Spleen (tissue), 13 donors: ENCODE measurements at places on chromosomes 16 and 17.
A peak's percentile ranks its signal among the peaks of the same experiment; 100 is the strongest.

- no peak for DNase-seq
These were observed 24.3 kb upstream of the TMEM220 start for GRCh38 chr17:10754109-10754508.

DNA sequence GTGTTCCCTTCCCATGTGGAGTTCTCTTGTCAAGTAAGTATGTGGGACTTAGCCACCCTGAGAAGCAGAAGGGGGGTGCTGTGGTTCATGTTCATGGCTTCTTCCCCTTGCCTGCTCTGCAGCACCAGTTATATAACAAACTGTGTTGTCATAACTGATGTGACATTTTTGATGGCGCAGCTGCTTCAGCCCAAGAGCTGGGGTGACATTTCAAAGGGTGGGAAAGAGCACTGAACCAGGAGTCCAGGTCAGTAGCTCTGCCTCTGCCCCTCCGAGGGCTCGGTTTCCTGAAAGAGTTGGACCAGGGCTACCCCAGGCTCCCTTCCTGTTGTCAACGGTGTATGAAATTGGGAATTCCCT lies 7.4 kb downstream of the GNAO1 start:
- DNase-seq: no peak

GRCh38 chr16:53999841-54000240 lies 286.7 kb downstream of the IRX3 start:
- DNase-seq: no peak

- DNase-seq: no peak
These were observed 12.8 kb downstream of the ABCA8 start for GRCh38 chr17:68942389-68942788.

- DNase-seq: no peak
These were observed 103.1 kb downstream of the SOX9 start for GRCh38 chr17:72223866-72224291.

GRCh38 chr17:46154151-46154816 lies 38.9 kb downstream of the KANSL1 start:
- DNase-seq: no peak

DNA sequence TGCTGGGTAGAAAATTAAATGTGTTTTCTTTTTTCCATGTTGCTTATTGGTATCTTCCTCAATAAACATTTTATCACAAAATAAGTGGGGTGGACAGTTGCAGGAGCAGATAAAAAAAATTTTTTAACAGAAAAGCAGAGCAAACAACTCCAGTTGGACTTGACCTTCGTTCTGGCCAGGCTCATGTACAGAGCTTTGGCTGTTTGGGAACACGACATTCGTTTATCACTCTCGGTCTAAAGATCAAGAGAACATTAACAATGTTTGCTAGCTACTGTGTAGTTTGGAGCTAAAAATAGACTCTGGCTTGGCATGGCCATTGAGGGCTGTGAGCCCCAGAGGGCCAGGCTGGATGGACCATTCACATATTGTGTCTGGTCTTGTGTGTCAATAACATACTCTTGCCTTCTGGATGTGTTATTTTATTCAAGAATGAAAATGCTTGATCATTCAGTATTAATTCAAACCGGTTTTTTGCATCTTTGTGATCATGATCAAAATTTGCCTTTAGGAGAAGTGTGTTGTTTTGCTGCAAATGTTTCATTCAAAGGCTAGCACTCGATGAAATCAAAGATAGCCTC lies 56.6 kb downstream of the TMEM186 start:
- no peak for DNase-seq

DNA sequence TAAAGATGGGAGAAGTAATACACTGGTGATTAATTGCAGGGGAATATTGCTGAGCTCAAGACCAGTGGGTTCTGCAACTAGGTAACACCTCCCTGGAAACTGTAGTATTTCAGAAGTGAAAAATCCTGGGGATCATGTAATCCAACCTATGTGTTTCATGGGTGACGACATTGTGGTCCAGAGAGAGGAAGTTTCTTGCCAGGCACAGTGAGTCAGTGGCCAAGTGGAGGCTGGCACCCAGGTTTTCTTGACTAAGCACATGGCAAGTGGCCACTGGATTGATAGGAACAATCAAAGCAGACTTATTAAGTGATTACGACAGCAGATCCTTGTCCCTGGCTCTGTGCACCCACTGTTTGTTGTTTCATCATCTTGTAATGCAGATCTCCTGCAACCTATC lies 14.6 kb upstream of the CIITA start:
- no peak for DNase-seq

GRCh38 chr17:58521680-58522079 lies 7.2 kb upstream of the MTMR4 start:
- DNase-seq: no peak

DNA sequence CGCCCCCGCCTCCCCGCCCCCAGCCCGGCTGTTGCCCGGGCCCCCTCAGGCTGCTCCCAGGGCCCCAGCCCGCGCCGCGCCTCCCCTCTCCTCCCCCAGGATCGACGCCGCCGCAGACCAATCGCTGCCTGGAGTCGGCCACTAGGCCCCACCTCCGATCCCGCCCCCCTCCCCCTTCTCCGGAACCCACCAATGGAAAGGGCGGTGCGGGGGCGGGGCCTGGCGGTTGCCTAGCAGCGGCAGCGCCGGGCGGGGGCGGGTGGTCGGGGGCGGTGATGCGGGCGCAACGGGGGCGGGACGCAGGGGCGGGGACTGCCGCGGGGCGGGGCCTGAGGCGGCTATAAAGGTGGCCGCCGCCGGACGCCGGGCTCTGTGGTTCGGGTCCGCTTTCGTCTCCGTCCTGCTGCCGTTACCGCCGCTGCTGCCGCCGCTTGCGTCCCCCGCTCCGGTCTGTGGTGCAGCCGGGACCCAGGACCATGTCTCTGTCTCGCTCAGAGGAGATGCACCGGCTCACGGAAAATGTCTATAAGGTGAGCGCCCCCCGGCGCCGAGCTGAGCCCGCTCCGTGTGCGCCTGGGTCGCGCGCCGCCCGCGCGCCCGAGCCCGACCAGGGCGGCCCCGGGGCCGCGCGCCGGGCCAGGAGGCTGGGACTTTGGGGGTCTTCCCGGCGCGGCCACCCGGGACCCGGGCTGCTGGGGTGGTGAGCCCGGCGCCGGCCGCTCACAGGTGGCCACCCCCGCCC lies at the start of gene BAIAP2:
Gene BAIAP2, plus strand, starts transcription at position 373 of the 742 bp plus-strand sequence. Its CDS starts 104 bp downstream, at position 477.
- peak; percentile 97 for DNase-seq

- no peak for DNase-seq
These were observed 364.5 kb upstream of the XYLT1 start for GRCh38 chr16:17835118-17835876.

DNA sequence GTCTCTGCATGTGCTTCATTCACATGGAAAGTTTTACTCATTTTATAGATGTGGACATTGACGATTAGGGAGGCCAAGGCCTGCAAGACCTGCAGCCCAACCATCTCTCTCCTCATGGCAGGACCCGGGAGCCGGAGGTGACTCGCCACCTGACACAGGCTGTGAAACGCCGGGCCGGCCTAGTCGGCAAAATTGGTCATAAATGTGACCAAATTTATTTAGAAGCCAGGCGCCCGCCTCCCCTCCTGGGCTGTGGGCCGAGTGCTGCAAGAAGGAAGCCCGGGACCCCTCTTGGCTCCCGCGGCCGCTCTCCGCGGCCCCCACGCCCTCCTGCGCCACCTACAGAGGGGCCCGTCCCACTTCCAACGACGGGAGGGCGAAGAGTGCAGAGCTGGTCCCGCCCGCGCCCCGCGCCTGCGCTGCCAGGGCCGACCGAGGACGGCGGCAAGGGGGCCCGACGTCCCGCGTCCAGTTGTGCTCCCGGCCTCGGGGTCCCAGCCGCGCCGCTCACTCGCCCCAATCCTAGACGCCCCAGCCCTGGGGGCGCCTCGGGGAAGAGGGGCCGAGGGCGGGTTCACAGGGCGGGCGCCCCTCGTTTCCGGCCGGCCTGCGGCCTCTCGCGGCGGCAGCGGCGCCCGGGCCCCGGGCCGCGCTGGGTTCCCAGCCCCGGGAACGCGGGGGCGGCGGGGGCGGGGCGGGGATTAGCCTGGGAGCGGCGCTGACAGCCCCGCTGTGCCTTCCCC lies 47.5 kb downstream of the WNT3 start:
- peak; percentile 75 for DNase-seq

- no peak for DNase-seq
These were observed 420.9 kb upstream of the SOX9 start for GRCh38 chr17:71699907-71700306.

DNA sequence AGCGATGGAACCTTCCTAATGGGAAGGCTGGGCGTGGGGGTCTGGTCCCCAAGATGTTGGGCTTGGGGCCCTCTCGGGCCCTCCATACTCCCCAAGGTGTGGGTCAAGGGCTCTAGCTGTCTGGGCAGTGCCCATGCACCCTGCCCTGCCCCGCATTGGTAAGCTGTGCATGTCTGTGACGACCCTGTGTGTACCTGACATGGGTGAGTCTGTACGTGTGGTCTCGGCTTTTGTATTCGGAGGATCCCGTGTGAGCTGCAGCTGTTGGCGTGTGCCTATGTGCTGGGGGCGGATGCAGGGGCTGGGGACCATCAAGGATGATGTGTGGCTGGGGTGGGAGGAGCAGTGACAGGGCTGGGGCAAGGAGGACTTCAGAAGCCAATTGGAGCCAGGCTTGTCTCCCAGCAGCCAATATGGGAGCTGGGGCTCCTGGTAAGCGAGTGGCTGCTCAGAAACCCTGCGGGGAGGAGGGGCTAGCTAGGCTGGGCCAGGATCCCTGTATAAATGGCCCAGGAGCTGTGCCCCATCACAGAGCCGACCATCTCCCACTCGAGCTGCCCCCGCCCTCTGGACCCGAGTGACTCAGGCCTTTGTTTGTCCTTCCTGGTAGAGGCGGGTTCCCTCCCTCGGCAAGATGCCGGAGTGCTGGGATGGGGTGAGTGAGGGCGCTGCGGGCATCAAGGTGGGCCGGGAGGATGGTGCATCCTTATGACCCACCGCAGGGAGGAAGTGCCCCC lies at the start of gene NDRG4:
Gene NDRG4, plus strand, starts transcription at position 529 of the 737 bp plus-strand sequence. Its CDS starts 106 bp downstream, at position 635.
- DNase-seq: peak; percentile 83

GRCh38 chr16:75265911-75266701 lies 14.7 kb upstream of the BCAR1 start:
- no peak for DNase-seq

- no peak for DNase-seq
These were observed 1.4 kb upstream of the PRDM7 start for GRCh38 chr16:90078579-90078895.

GRCh38 chr17:12977008-12977751 lies 40.6 kb downstream of the ELAC2 start:
- DNase-seq: no peak

DNA sequence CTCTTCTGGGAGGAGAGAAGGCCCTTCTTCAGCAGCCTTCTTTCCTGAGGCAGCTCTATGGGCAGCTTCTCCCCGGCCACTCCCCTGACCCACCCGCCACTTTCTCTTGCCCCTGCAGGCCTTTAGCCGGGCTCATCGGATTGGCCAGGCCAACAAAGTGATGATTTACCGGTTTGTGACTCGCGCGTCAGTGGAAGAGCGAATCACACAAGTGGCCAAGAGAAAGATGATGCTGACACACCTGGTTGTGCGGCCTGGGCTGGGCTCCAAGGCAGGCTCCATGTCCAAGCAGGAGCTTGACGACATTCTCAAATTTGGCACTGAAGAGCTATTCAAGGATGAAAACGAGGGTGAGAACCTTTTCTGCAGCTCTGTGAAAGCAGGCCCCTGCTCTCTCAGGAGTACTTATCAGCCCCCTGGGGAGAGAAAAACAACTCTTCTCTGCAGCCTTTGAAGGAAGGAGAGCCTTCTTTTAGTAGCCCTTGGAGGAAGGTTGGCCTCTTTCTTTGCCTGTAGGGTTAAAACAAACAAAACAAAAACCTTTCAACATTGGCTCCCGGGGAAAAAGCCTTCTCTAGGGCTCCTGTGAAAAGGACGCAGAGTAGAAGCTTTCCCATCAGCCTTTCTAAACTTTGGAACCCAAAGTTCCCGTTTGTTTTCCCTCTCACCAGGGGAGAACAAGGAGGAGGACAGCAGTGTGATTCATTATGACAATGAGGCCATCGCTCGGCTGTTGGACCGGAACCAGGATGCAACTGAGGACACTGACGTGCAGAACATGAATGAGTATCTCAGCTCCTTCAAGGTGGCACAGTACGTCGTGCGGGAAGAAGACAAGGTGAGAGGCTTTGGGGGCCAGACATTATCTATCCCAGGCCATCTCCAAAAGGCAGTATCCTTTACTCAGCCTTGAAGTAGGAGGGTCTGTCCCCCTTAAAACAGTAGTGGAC lies 12.7 kb downstream of the RNF227 start:
- no peak for DNase-seq

- no peak for DNase-seq
These were observed 22.1 kb upstream of the FASN start for GRCh38 chr17:82120148-82120547.

GRCh38 chr16:81938326-81939163 lies 72.7 kb downstream of the SDR42E1 start:
- DNase-seq: no peak

DNA sequence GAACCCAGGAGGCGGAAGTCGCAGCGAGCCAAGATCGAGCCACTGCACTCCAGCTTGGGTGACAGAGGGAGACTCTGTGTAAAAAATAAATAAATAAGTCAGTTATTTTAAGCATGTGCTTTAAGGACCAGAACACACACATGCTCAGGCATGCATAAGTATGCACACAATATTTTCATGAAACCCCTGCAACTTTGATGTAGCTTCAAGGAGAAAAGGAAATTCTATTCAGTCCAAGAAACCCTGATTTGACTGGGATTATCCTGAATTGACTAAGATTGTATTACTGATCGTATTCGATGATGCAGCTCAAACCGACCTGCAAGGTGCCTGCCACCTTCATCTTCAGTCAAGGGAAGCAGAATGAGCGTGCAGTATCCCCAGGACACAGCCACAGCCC lies 841 bp downstream of the TEKT5 start:
- DNase-seq: no peak

GRCh38 chr17:32265192-32265923 lies at the start of gene RHBDL3:
Gene RHBDL3, plus strand, starts transcription at chr17:32265832. Its CDS starts 358 bp downstream, at chr17:32266190.
- DNase-seq: no peak
